ENCODE measurements at places on chromosomes 3 and 15. TPM values are rescaled to one million over a fixed set of nuclear protein-coding genes. Genes with fewer than 3 reads are reported as not detected.

The TTLL13 gene
- not detected for total RNA-seq

DNA sequence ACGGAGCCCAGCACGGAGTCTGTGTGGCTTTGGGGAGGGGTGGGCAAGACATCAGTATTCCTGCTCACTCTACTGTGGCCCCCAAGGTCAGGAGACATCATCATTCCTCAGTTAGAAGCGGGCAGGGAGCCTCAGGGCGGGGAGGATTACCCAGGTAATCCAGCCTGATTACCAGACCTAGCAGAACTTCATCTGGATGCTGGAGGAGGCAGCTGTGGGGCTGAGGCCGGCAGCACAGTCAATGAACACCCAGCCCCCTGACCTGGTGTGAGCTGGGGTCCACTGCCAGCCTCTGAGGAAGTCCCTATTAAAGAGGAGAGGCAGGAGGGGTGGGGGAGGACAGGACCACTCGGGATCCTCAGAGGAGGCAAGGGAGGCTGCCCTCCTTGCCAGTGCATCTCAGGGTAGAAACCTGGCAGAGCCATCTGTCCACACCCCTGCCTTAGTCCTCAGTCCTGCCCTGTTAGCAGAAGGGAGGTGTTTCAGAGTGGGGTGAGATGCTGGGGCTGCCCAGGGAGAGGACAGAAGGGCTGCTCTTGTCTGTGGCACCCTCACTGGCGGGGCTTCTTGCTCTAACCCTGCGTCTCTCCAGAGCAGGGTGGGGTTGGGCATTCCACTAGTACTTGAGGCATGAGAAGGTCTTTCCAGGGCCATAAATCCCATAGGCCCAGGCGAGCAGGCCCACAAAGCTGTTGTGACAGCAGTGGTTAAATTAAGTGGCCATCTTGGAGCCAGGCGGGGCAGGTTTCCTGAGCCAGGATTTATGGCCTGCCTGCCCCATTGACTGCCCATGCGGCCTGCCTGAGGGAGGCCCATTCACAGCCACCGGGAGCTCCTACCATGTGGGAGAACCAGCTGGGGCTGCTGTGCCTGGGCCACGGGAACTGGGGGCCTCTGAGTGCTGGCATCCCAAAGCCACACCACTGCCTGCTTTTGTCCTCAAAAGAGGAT is 82.1 kb downstream of the LINGO1 start:
- peaks cover 3% of the 10 kb centered on the region for H3K27me3 ChIP-seq
- no peaks in the 10 kb centered on the region for H3K36me3 ChIP-seq
- no peak overlapping the region for H3K27ac ChIP-seq
- no peaks in the 10 kb centered on the region for H3K4me1 ChIP-seq

GRCh38 chr15:88179562-88179961 is 77.0 kb downstream of the NTRK3 start:
- no peaks in the 10 kb centered on the region for H3K4me1 ChIP-seq
- no peaks in the 10 kb centered on the region for H3K36me3 ChIP-seq
- H3K27me3 ChIP-seq = no peaks in the 10 kb centered on the region
- no peak overlapping the region for H3K4me3 ChIP-seq
- no peak for DNase-seq
- H3K27ac ChIP-seq = no peak overlapping the region

The CLDN18 gene
- total RNA-seq = not detected

DNA sequence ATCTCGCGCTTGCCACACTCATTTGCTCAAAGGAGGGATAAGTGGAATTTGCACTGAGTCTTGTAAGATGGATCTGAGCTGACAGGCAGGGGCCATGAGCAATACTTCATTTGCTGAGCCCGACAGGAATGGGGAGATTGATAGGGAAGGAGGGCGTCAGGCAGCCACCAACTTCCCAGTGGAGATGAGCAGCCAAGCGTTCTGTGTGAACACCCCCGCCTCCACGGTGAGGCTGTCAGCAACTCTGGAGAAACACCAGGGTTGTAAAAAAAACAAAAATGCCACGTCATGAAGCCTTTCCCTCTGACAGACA is 36.8 kb downstream of the TLE3 start:
- no peak for DNase-seq
- no peaks in the 10 kb centered on the region for H3K27me3 ChIP-seq
- no peak overlapping the region for H3K4me3 ChIP-seq

- peak overlapping the region; percentile 64 for H3K27ac ChIP-seq
- DNase-seq = no peak
- no peak overlapping the region for H3K4me3 ChIP-seq
These were observed 13.2 kb upstream of the TMEM212 start for GRCh38 chr3:171829841-171830517.
